ENCODE measurements at places on chromosomes 3 and 15.

DNA sequence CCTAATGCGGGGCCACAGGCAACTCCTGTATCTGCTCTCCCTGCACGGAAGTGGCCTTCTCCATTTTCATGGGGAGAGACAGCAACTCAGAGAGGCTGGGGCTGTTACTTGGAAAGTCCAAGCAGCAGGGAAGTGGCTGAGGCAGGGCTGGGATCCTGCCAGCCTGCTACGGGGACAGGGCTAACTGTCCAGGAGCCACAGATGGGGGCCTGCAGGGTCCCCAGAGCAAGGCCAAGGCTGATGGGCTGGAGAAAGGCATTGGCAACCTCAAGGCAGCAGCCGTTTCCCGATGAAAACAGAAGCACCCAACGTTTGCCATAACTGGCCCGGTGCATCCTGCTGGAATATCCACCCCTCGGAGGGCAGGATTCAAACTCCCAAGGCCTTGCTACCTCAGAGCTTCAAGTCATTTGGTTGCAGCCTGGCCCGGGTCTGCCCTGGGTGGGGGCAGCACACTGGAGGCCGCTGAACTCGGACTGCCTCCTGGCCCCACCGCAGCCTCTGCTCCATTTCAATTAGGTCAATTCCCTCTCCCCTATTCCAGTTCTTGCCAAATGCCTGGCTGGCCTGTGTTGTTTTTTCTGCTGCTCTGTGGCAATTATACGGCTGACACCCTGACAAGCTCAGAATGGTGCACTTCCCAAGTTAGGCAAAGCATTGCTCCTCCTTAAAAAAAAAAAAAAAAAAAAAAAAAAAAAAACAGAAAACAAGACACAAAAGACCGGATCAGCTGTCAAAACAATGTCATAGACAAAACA lies 143.5 kb downstream of the NUP210 start:
- no peak for DNase-seq

DNA sequence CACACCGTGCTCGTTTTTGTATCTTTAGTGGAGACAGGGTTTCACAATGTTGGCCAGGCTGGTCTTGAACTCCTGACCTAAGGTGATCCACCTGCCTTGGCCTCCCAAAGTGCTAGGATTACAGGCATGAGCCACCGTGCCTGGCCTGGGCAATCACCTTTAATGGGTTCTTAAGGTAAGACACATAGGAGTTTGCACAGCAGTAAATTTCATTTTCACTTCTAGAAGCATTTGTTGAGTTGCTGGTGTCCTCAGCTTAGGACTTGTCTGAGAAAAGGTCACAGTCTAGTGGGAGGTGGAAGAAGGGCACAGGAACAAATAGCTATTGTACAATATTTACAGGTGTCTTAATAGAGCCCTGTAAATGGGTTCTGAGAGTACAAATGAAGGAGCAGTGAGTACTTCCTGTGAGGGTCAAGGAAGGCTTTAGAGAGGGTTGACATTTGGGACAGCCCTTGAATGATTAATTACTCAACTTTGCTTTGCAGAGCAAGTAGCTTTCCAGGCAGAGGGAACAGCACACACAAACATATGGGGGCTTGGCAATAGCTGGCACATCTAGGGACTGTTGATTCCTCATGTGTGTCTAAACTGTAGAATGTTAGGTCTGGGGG lies 8.7 kb upstream of the ETV5 start:
- no peak for DNase-seq

DNA sequence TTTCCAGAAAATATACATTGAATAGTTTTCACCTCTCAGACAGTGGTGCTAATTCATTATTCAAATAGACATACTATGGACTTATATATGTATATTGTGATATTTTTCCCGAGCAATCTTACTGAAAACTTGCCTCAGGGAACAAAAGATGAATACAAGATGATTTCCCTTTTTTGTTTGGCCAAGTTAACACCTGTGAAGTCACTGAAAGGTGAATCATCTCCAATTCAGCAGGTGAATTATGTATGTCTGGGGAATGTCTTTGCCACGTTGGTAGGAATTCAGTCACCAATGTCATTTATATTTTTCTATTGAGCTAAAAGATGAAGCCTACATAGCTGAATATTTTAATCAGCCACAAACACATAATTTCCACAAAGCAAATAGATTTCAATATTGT lies 88.2 kb downstream of the GPR156 start:
- no peak for DNase-seq

- DNase-seq, result no peak
These were observed 89.6 kb upstream of the TBC1D5 start for GRCh38 chr3:17832016-17832415.

DNA sequence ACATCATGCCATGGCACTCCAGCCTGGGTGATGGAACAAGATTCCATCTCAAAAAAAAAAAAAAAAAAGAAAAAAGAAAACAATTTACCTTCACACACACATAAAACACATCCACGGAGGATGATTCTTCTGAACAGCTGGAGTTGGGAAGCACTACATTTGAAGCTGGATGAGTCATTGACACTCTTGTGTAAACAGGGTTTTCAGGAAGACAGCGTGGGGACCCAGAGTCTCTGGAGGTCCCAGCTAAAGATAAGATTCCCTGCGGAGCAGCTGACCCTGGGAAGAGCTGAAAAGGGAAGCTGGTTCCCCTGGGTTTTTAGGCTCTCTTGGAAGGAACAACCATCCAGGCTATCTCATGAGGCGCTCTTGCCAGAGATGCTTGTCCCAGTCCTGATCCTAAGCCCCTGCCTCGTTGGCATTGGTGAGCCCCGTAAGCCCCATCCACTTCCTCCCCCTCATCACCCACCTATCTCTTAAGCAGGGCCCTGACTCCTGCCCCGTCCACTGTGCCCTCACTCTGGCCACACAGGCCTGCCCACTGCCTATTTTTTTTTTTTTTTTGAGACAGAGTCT lies 32.0 kb upstream of the FURIN start:
- DNase-seq, result no peak

- no peak for DNase-seq
These were observed 143.2 kb upstream of the PRR20G start for GRCh38 chr3:127431066-127431465.

GRCh38 chr3:140018556-140018955 lies 83.6 kb downstream of the CLSTN2 start:
- no peak for DNase-seq

DNA sequence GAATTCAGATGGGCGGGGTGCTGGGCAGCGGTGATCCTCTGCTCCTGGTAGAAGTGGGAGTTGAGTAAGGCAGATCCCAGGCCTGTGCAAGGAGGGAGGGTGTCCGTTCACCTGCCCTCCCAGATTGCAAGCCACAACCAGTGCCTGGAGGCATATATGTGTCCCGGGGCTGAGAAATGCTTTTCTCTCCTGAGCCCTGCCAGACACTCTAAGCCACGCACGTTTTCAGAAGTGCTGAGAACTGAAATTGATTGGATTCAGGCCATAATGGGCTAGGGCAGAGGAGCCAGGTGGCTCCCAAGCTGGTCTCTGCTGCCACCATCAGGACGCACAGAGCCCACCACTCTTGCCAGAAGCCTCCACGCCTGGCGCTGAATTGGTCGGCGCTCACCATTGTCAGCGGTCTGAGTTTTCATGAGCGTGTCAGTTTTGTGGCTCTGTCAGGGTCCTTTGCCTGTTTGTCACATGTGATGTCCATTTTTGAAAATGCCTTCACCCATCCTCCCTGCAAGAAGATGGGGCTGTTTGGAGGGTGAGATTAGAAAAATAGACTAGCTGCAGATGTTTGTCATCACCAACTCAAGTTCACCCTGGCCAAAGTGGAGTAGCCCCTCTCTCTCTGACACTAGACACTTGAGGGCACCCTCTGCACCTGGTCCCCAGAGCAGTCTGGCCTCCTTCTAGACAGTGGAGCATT lies 15.4 kb upstream of the BFSP2 start:
- DNase-seq, result peak; percentile 68

GRCh38 chr15:57306161-57306943 lies 70.0 kb upstream of the CGNL1 start:
- DNase-seq, result peak; percentile 73

GRCh38 chr3:45895686-45896468 lies 9.5 kb downstream of the CCR9 start:
- no peak for DNase-seq

DNA sequence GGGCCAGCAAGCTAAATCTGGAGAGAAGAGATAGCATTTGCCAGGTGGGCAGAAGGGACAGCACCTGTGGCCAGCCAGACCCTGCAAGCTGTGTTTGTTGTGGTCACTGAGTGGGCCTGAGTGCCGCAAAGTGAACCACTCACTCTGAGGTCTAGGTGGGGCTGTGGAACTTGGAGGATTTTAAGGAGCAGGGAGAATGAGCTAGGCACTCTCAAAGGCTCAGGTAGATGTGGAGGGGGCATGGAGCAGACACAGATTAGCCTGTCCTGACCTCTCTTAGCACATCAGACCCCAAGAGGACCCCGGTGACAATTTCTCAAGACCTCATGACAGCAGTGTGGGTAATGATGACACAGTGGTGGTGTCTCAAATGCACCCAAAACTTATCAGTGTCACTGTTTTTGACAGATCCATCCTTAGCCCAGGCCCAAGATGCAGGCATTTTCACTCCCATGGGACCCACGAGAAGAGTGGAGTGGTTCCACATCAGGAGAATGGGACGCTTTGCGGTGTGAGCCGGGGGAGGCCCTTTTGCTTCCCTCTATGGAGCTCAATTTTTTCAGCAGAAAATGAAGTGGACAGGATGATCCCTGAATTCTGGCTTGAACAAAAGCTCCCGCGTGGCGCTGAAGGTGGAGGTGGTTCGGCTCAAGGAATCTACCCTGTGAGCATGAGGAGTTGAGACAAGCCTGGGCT lies 43.8 kb upstream of the TLE3 start:
- no peak for DNase-seq

DNA sequence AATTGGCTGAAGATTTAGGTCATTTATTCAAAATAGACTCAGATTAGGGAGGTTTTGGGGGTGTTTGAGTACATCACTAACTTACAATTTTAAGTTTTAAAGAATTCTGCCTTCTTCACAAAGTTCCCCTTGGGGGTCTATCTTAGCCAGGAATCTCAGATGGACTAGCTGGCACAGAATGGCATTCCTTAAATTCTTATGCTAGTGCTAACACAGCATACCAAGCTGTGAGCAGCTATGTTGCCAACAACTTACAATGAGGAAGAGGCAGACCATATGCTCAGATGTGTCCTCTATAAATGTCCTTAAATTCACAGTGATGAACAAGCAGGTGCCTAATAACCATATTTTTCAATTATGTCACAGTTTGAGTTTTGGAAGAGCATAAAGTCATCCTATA lies 60.9 kb upstream of the NPHP3 start:
- no peak for DNase-seq

DNA sequence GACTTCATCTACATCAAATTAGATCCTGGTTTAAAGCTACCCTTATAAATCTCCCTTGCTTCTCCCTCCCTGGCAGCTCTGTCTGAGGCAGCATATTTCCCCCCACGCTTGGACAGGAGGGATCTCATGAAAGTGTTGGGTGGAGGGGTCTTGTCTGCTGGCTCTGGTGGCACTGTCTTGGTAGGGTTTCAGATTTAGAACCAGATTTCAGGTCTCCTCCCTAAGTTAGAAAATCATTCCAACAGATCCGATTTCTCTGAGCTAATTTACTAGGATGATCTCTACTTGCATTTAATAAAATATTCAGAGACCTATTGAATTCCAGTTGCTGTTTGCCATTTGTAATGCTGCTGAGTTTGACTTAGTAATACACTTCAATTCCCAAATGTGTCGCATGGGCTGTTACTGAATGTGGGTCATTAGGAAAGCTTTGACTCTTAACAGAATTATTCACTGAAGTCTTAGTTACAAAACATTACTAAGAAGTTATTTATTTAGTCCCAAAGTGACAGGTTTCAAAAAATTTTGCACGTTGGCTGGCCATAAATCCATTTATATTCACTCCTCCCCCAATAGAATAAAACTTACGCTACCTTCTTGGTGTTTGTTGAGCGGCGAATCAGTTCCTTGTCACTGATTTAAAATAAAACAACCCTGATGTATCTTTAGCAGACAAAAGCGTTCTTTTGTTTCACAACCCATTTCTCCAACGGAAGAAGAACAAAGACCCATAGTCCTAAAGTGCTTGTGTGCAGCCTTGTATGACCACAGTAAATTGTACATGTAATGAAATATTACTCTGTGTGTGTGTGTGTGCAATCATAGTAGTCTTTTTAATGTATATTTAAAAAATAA lies 84.5 kb downstream of the TRAK1 start:
- no peak for DNase-seq

GRCh38 chr3:71400986-71401451 lies 182.5 kb downstream of the FOXP1 start:
- no peak for DNase-seq

DNA sequence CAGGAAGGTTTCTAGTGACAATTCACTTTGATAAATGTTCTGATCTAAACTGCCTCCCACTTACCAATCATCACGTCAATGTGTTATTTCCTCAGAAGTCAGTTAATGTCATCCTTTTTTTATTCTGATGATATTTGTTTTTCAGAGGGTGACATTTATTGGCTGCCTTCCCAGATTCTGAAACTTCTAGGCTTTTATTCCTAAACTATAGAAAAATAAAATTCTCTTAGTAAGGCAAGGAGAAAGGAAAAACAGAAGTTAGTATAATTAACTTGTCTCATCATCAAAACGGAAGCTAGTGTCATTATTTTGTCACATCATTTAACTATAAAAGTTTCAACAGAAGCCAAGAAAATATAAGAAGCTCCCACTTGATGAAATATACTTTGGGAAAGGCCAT lies 100.0 kb upstream of the C3orf80 start:
- no peak for DNase-seq

- no peak for DNase-seq
These were observed 258.1 kb upstream of the MCTP2 start for GRCh38 chr15:93973287-93973686.

DNA sequence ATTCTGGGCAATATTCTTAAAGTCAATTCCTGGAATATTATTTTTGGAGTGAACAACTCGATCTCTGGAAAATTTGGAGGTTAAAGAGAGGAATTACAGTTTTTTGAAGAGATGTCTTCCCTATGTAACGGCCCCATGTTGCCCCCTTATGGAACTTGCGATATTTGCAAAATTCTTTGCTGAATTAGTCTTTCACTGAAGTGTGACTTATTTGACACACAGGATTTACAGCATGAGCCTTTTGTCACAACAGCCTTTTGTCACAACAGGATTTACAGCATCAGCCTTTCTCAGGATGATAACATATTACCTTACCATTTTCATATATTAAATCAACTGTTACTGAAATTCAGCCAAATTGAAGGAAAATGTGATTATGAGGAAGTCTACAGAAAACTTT lies 37.8 kb upstream of the SPTSSB start:
- no peak for DNase-seq

DNA sequence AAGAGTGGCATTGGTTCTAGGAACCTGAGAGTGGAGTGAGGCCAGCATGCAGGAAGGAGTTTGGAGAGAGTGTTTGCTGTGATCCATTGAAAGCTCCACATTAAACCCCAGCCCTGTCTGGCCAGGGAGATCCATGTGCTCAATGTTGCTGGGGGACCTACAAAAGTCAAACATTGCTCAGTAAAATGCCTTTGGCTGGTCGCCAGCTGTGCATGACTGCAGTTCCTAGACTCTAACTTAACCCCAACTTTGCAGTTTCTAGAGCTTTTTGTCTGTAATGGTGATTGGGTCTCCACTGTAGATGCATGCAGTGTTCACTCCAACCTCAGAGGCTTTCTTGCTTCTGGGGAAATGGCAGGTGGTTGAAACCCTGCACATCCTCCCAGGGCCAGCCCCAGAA lies 99.7 kb upstream of the ABHD17C start:
- no peak for DNase-seq

- no peak for DNase-seq
These were observed 23.5 kb downstream of the LSM3 start for GRCh38 chr3:14201940-14202684.
